ENCODE measurements at places on chromosomes 12 and 14.

DNA sequence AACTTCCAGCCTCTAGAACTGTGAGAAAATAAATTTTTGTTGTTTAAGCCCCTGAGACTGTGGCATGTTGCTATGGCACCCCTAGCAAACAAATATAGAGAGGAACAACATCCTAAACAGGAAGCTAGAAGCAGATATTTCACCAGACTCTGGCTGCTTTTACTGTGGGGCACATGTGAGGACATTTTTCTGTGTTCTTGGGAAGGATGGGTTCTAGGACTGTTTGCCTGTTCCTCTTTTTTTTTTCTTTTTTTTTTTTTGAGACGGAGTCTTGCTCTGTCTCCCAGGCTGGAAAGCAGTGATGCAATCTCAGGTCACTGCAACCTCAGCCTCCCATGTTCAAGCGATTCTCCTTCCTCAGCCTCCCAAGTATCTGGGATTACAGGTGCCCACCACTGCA is 4.2 kb upstream of the HRK start:
- no peak for DNase-seq

GRCh38 chr14:28780843-28781820 is 14.5 kb downstream of the FOXG1 start:
- DNase-seq: no peak

GRCh38 chr12:87217491-87217890 is 811.7 kb downstream of the C12orf50 start:
- DNase-seq: no peak

- DNase-seq: no peak
These were observed 415.9 kb downstream of the NELL2 start for GRCh38 chr12:44460261-44460660.

GRCh38 chr14:70004791-70005190 is 125.6 kb downstream of the SMOC1 start:
- DNase-seq: no peak

GRCh38 chr12:12720052-12720451 is 2.9 kb downstream of the CDKN1B start:
- DNase-seq: no peak

- no peak for DNase-seq
These were observed 295.6 kb downstream of the DPF3 start for GRCh38 chr14:72598306-72598705.

- no peak for DNase-seq
These were observed 102.9 kb downstream of the DPF3 start for GRCh38 chr14:72790887-72791566.

DNA sequence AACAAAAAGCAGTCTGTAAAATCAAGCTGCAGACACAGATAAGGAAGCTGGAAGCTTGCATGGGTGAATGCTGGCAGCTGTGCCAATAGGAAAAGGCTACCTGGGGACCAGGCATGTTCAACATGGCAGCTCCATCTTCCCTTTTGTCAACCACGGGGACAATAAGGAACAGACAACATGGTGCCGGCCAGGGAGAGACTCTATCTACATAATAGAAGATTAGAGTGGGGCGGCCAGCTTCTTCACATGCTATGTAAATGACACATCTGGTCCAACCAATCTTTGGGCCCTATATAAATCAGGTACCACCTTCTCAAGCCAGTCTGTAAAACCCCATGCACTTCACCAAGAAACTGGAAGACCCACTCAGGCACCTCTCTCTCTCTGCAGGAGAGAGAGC is 157.6 kb downstream of the SUDS3 start:
- no peak for DNase-seq
